Stimulated activated CD4-positive, alpha-beta T cell treated with anti-CD3 and anti-CD28 coated beads, Interleukin-2, amount 100 ng/mL, for 48 hours (primary cell): ENCODE measurements at places on chromosomes 1 and 21.

- DNase-seq, result no peak
These were observed 18.2 kb downstream of the TRIM67 start for GRCh38 chr1:231180034-231180433.

- DNase-seq, result no peak
These were observed 428.2 kb downstream of the MRPL39 start for GRCh38 chr21:25179116-25179515.

DNA sequence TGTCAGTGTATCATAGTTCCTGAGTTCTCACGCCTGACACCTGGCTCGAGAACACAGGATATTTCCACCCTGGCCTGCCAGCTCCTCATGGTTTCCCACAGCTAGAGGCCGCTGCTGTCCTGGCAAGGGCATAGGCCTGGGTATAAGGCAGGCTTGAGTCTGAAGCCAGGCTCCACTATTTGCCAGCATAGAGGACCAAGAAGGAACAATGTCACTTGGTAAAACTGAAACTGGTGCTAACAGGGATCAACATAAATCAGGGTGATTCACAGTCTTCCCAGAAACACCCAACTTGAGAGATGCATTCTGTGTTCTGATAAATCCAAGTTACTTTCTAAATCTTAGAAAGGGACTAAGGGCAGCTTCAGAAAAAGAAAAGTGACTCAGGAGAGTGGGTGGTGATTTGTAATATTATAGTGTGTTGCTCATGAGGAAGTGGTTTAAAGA is 6.9 kb upstream of the S100A2 start:
- peak; percentile 51 for DNase-seq

DNA sequence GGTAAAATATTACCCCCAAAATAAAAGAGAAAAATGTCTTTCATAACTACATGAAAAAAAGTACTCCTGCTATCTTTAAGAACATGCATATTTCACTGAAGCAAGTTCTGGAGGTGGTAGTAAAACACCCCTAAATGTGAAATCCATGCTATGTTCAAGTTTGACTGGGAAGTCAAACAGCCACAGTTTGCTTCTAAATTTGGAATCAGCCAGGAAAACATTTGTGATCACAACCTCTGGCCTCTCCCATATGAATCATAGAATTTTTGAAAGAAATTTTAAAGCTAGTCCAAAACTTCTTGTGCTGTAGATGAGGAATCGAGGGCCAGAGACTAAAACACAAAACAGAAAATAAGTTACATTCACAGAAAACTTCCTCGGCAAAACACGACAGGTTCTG is 6.6 kb downstream of the SORT1 start:
- no peak for DNase-seq

- no peak for DNase-seq
These were observed 1.6 kb downstream of the STPG1 start for GRCh38 chr1:24411963-24412362.

DNA sequence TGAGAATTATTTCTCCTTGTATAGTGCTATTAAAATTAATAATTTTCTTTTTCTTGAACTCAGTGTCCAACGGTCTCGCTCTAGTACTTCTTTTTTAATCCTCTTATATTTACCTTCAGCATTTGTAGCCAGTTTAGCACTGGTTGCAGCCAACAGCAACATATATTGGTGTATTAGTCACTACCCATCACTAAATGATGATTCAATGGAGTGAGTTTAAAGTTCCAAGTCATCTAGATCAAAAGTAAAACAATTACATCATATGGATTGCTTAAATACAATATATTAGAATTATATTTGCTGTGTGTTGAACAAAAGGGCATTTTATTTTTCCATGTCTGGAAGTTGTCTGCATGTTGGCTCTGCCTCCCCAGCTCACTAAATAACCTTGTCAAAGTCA is 591.8 kb downstream of the ADGRL2 start:
- DNase-seq, result no peak

DNA sequence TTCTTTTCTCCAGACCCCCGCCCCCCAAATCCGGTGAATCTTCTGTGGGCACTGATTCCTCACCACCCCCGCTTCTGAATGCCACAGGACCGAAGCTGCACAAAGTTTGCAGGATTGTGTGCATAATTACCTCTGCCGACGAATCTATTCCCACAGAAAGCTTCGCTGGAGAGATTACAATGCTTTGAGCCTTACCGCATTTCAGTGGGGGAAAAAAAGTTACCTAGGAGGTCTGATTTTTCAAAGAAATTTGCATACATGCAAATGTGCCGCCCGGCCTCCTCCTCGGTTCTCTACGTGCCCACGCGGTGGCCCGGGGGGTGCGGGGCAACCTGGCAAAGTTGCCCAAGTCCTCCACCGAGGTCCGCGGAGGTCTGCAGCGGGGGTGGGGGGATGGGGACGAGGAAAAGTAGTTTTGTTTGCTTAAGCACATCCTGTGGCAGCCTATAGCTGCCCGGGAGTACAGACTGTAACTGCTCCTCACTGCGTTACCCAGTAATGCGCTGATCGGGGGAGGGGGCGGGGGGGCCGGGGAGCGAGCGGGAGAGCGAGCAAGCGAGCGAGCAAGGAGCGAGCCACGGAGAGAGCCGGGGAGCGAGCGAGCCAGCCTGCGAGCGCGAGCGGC is 563 bp upstream of the NFIA start:
- DNase-seq, result peak; percentile 53

GRCh38 chr1:231844986-231845502 is 218.5 kb downstream of the DISC1 start:
- no peak for DNase-seq

DNA sequence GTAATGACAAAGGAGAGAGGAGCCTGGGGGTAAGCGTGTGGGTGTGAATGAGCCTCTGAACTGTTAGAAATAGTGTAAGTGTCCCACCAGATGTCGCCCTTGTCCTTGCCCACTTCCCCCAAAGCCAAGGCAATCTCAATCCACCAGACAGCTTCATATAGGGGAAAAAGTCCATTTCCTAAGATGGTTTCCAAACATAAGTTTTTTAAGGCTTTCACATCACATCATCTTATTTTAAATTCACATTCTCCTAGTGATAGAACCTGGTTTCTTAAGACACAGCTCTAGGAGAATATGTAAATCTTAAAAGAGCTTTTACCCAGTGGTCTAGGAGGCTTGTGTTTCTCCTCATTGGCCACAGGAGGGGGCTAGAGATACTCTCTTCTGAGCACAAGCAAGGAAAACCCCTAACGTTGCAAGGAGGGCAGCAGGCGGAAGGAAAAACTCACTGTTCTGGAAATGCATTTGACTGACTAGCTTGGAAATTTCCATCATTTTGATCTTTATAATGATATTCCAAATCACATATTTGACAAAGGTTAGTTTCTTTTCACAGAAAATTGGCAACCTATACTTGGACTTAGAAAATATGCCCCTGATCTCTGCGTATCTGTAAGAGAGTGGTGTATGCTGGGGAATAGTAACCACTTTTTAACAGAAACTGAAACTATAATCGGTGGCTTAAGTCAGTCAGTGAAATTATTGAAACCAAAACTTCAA is 51.9 kb upstream of the LPAR3 start:
- peak; percentile 71 for DNase-seq

DNA sequence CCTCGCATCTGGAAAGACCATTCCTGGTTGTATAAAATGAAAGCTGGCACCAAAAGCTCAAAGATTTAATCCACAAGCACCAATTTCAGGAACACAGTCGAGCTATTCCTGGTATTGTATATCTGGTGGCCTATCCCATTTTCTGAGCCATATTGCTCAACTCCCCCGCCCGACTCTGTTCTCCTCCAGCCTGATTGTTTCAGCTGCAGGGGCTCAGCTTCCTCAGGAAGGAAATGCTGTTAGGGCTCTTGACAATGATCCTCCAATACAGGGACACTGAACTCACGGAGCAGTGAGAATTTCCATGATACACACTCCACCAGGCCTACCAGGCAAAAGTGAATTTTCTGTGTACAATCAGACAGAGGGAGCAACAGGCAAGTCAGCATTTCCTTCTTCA is 16.9 kb upstream of the TDRD10 start:
- no peak for DNase-seq

GRCh38 chr1:245583081-245583480 is 428.3 kb downstream of the KIF26B start:
- DNase-seq, result no peak

DNA sequence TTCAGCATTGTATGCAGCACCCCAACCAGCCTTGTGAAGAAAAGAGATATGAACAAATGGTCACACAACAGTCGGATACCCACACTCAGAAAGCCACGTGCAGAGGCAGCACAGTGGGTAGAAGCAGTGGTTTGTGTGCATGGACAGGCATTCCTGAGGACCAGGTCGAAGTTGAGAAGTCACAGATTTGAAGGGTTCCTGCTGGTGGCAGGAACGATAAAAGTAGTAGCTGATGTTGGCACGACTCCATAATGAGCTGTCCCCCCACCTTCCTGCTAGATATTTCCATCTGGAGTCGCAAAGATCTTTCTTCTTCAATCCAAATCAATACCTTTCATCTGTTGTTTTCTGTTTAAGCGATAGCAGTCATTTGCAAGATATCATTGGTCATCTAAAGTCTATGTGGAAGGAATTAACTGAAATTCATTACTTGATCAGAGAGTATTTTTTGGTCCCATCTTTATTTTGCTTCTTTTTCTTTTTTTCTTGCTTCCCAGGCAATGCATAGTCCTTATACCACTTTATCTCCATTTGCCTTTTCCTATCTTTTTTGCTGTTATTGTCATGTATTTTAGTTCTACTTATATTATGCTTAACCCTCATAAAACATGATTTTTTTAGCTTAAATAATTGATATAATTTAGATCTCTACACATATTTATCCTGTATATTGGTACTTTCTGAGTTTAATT is 176.4 kb downstream of the DHRS3 start:
- no peak for DNase-seq

- DNase-seq, result no peak
These were observed 19.3 kb upstream of the ADARB1 start for GRCh38 chr21:45054927-45055612.

- DNase-seq, result no peak
These were observed 36.6 kb downstream of the HUNK start for GRCh38 chr21:31909153-31910073.

GRCh38 chr1:16926491-16927073 is 4.9 kb downstream of the CROCC start:
- no peak for DNase-seq

DNA sequence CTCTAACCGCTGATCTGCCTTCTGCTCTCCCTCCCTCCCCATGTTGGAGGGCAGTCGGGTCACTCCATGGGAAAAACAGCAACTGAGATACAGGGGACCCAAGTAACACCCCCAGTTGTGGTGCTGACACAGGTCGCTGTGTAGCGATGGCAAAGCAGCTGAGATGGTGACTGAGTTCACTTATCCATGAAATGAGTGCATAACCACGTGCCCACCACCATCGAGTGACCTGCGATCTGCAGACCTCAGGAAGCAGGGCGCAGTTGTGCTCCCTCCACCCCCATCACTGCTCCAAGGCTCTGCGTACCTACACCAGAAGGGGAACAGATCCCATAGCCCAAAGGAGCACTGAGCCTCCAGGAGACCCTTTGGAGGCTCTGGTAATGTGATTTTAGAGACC is 31.1 kb downstream of the KCNN3 start:
- DNase-seq, result no peak

DNA sequence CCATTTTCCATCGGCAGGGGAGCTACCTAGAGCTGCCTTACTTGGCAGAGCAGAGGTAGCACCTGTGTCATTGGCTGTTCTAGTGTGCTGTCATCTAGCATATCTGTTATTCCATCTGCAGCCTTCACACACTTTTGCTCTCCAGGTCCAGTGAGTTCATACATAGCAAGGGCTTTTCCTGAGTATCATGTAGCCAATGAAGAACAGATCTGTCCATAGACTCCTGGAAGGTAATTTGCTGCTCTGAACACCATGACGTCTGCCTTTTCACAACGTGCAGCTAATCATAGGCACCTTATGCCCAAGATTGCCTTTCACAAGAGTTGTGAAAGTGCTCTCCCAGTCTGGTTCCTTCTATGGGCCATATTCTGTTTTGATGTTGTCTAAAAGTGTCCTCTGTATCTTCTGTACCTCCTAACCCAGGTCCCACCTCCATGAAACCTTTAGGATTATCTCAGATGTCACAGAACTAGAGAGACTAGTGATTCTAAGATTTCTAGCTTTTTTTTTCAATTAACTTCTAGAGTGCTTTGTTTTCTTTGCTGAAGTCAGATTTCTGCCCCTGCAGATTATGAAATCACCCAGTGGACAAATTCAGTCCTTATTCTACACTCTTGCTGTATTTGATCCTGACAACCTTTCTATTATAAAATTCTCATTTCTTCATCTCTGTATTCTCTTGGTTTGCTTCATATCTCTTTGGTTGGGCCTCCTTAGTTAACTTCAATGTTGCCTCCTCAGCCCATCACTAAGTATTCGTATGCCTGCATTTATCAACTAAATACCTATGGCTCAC is 134.8 kb downstream of the PBX1 start:
- DNase-seq, result no peak

DNA sequence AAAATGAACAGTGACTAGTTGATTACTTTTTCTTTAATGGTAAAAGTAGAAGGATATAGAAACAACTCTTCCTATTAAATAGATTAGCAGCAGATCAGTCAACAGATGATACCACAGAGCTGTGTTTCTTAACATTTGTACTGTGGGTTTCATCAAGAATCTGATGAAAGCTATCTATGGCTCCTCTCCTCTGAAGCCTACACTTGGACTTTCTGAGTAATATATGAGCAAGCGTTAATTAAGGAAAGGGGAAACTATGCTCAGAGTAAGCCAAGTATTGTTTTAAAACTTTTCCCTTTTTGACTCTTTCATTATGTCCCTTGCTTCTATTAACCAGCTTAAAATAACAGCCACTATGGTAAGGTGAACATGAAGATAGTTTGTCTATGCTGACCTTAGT is 10.8 kb downstream of the ARID4B start:
- DNase-seq, result no peak

DNA sequence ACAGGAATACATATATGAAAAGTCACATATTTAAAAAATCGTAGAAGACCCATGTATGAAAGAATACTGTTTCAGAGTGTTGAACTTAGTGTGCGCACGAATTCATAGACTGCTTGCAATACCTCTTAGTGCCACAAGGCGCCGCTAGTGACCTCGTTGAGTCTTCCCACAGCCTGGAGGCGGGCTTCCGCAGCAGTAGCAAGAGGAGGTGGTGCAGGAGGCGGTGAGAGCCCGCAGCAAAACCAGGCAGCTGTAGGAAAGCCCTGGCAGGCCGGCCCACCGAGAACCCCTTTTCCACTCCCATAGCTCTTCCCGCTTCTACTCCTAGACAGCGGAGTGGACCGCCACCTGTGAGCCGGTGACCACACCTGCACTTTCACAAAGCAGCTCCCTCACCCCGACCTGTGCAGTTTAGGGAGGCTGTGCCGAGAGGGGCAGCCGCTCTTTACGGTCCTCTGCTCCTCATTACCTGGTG is 23.5 kb downstream of the MTARC1 start:
- DNase-seq, result peak; percentile 63

GRCh38 chr1:1925437-1926345 is 6.6 kb upstream of the TMEM52 start:
- no peak for DNase-seq

GRCh38 chr1:26767714-26768113 is 20.0 kb upstream of the PIGV start:
- DNase-seq, result no peak

DNA sequence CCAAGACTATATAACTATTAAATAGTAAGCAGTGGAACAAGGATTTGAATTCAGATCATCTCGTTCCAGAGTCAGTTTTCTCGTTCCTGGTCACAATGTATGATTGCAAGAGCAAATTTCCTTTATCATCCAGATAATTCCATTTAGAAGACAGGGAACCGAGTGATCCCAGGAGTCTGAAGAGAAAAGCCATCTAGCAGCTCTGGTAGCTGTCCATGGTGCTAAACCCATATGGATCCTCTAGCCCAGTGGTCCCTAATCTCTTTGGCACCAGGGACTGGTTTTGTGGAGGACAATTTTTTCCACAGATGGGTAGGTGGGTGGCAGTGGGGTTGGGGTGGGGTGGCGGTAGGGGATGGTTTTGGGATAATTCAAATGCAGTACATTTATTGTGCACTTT is 229.4 kb downstream of the PTPRU start:
- DNase-seq, result no peak
